Activated CD8-positive, alpha-beta memory T cell treated with anti-CD3 and anti-CD28 coated beads for 4 hours (primary cell): ENCODE measurements at places on chromosomes 1 and 21.

DNA sequence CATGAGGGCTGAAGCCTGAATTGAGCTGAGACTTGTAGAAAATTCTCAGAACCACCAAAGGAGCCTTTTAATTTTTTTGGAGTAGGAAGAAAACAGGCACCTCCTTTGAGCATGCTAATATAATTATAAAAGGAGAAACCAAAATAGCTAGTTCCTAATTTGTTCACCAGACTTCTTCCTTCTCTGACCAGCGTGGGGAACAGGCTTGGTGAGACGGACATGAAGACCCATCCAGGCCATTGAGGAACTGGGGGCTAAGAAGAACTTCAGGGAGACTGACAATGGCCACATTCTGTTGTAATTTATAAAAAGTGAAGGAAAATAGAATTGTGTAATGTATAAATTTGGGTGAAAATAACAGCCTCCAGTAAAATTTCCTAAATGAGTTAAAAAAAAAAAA, 62.6 kb downstream of the MAN1C1 start:
- no peak for DNase-seq

- no peak for DNase-seq
Observed at GRCh38 chr1:110673805-110674336, 869 bp downstream of the KCNA3 start.

- DNase-seq, result no peak
Observed at GRCh38 chr1:78210175-78210574, 164.4 kb downstream of the GIPC2 start.

DNA sequence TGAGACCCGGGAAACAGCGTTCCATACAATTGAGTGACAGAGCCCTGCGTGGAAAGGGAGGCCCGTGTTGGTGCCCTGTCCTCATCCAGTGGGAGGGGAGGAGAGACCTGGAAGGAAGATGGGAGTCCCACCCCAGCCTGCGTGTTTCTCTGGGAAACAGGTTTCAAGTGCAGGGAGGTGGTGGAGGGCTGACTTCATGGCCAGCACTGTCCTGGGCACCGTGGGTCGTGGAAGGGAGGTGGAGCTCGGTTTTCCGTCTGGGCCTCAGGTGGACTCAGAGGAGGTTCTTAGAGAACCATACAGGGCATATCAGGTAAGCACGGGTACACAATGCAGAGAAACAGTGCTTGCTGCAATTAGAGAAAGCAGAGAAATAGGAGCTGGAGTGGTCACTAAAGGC, 222.6 kb downstream of the CAMTA1 start:
- no peak for DNase-seq

DNA sequence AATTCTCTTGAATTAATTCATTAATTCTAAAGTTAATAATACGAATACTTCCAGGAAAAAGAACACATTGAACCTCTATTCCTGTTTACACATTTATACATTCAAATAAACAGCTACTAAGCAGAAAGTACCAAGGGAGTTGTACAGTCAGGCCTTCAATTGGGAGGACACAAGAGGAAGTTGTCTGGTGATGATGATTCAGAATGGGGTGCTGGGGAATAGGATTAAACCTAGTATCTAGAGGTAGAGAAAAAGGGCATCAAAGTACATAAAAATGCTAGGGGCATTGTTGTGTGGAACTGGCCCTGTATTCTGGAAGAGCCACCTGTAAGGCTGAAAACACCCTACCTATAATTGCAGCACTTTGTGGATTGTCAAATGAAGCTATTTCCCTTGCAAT, 71.7 kb upstream of the MROH9 start:
- DNase-seq, result no peak

- DNase-seq, result no peak
Observed at GRCh38 chr1:202203238-202204039, 9.8 kb downstream of the LGR6 start.

DNA sequence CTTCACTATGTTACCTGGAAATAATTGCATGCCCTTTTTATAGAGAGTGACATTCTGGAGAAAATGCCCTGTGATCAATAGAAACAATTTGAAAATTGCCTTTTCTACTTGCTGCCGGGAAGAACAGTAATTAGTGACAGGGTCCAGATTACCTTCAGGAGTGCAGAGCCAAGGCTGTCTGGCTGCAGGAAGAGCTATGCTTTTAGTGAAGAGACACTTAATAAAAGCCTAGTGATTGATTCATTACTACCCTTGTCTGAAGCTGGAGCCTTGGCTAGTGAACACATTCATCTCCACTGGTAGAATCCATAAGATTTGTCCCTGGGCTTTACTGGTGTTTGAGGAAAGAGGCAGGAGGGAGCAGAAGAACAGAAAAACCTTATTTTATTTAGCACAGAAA, 12.9 kb upstream of the DNASE2B start:
- DNase-seq, result no peak

DNA sequence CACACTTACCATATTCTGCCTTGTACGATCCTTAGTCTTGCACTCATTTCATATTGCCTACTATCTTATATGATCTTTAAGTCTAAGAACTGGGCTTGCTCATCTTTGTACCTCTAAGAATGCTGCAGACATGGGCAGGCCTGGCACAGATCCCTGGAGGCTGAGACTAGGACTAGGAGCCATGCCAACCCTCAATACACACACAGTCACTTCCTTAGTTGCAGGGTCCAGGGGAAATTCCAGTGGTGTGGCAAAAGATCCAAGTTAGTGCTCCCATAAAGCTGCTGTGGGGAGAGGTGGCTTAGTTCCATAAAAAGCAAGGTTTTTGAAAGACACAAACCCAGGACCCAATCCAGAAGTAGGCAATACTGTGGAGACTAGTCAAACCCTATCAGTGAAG, 59.9 kb downstream of the CYYR1 start:
- no peak for DNase-seq

- DNase-seq, result no peak
Observed at GRCh38 chr21:38236232-38236631, 20.6 kb upstream of the KCNJ15 start.

- DNase-seq, result no peak
Observed at GRCh38 chr1:14682941-14683621, 84.6 kb downstream of the KAZN start.

GRCh38 chr1:184686540-184686939, 68.1 kb downstream of the EDEM3 start:
- no peak for DNase-seq

GRCh38 chr1:222539951-222540597, 7.8 kb downstream of the HHIPL2 start:
- no peak for DNase-seq

DNA sequence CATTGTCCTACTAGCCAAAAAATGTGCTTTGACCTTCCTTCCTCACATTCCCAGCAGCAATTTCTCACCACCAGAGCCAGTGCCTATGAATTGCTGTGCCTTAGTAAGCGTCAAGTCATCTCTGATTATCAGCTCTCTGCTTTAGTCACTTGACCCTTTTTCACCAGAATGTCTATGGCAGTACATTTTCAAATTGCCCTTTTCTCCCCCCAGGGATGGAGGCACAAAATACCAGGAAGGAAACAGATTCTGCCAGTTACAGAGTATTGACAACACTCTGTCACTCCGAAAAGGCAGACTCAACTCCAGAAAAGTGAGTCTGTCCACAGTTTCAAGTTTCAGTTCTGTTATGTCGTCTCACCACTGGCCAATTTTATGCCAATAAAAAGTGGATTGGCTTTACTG, 167.4 kb downstream of the TNFSF18 start:
- DNase-seq, result no peak

- DNase-seq, result no peak
Observed at GRCh38 chr1:115188680-115189395, 99.5 kb upstream of the TSPAN2 start.

GRCh38 chr1:193299038-193299437, 112.6 kb upstream of the B3GALT2 start:
- DNase-seq, result no peak

- no peak for DNase-seq
Observed at GRCh38 chr1:175877939-175878737, 134.7 kb upstream of the TNR start.

DNA sequence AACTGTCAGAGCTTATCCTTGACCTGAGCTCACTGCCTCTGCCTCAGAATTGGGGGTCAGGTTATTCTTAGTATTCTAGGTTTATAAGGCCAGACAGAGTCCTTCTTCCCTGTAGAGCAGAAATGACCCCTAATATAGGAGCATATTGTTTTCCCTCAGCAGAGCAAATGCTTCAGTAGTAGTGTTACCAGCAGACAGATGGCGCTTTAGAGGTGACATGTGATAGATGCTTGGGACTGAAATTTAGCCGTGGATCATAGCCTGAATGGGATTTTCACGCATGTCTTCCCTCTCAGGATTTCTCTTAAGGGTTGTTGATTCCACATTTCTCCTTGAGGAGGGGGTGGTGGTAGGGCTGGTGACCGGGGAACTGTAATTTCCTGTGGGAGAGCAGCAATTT, 24.5 kb downstream of the ADARB1 start:
- no peak for DNase-seq

GRCh38 chr1:31739346-31739745, 24.8 kb downstream of the ADGRB2 start:
- DNase-seq, result no peak

DNA sequence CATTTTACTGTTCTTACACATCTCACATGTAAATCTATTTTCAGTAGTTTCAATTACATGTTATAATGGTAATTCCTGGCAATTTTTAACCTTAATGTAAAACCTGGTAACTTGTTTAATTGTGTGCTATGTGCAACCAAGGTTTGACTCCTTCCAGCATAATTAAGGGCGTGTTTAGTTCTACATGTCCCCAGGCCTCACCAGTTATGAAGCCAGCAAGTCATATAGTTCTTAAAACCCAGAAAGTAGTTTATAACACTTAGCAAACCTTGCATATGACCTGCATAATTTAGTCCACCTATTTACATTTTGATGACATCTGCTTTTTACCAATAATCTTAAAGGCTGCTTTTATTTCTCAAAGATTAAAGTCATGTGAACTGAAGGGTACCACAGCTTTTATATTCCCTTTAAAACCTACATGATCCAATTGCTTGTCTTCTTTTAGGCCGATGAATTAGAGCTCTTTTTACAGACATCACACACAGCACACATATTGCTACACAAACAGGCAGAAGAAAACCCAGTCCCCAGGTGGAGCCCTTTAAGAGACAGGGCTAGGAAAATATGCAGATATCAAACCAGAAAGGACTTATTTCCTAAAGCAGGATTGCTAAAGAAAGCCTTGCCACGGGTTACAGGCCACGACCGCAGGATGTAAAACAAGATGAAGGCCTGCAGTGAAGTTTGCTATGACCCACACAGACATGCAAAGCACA, 23.2 kb upstream of the SYCP1 start:
- no peak for DNase-seq

DNA sequence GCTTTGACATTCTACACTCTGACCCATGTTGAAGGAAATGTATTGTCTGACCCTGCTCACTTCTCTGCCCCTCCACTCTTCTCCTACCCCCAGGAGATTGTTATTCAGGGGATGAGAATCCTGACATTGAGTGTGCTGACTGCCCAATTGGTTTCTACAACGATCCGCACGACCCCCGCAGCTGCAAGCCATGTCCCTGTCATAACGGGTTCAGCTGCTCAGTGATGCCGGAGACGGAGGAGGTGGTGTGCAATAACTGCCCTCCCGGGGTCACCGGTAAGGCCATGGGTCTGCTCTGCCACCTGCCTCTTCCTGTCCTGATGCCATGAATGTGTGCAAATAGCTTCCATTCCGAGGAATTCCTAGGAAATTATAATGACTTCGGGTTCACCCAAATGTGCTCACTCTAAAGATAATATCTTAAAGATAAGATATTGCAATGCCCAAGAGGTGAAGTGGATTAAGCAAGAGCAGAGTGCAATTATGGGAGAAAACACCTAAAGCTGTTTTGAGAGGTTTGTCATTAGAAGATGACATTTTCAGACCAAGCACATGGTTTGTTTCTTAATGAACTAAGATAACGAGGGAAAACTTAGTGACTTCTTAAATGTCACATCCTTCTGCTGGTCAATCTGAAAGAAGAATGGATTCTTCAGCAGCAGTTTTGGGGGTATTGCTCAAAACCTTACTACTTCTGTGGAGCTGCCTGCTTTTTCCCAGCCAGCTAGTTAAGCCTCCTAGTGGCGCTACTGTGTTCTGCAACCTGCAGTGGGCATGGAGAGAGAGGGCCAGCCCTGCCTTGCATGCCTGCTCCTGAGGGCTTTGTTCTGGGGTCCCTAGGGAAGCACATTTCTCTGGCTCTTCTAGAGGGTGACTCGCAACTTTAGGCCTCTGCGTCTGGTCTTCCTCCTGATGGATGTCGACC, 41.6 kb downstream of the LAMC2 start:
- no peak for DNase-seq

GRCh38 chr1:154901591-154901990, 31.5 kb upstream of the KCNN3 start:
- no peak for DNase-seq

- no peak for DNase-seq
Observed at GRCh38 chr1:74392840-74393239, 119.6 kb downstream of the LRRC53 start.

DNA sequence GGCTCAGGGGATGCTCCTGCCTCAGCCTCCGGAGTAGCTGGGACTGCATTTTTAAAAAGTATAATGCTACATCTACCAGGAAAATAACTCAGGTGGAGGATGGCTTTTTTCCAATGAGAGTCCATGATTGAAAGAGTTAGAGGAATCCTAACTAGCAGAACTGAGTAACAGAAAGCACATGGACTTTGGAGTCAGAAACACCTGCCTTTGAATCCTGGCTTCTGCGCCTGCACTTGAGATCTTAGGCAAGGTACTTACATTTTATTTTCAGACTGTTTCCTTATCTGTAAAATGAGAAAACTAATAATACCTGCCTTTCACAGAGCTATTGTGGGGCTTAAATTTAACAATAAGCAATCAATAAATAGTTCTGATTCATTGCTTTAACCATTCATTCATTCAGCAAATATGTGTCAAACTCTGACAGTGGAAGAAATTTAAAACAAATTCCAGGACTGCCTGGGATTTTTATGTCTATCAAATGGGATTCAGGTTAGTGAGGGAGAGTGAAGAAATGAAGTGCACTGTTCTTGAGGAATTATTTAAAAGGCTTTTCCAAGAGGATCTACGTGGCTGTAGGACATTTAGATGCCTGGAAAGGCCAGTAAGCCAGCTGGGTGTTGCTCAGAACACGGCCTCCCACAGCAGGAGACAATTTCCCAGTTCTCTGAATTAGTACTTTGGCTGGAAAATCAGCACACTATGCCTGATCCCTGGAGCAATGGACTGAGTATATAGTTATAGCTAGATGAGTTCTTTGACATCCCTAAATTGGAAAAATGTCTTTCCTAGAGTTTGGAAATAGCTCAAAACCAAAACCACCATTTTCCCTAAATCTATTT, 12.8 kb upstream of the LBR start:
- no peak for DNase-seq

DNA sequence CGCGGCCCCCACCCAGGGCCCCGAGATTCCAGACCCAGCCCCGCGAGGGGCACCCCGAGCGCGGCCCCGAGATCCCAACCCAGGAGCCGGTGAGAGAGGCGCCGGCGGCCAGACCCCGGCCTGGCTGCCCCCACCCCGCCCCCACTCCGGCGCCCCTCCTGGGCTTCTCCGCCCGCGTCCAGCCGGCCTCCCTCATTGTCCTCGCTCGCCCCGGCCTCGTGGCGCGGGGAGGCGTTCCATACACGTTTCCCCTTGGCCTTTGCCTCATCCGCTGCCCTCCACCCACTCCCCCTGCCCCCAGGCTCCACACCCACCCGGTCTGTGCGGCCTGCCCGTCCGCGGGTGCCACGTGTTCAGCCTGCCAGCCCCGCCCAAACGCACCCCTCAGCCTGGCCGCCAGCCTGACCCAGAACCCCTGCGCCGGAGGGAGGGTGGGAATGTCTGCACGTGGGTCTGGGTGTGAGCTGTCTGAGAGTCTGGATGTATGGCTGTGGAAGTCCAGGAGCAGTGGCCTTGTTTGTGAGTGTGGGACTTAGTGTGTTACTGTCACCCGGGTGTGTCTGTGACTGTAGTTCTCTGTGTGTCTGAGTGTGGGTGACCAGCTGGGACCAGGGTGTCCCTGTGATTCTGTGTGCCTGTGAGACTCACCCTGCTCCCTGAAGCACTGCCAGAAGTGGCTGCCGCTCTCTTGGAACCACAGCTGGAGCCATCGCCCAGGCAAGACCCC, 681 bp downstream of the B4GALT2 start:
- no peak for DNase-seq
